Muscle of back (tissue), 13 donors: ENCODE measurements at places on chromosomes 2 and 18.

- DNase-seq, result no peak
These were observed 90.6 kb downstream of the MDH1 start for GRCh38 chr2:63679252-63679855.

DNA sequence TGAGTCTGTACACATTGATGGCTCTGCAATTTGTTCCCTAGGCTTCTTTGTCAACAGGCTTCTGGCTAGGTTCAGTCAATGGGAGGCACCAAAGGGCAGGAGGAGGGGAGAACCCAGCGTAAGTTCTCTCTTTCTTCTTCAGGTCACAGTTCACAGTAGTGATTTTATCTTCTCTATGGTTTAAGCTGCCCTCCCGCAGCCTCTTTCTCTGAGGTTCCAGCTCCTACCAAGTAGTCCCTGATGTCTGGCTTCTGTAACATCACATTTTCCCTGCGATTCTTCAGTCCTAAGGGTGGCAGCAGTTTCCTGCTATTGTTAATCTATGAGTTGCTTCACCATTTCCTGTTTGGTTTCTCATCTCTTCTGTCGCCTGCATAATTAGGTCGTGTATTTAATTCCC is 107.4 kb downstream of the CPO start:
- DNase-seq, result no peak

GRCh38 chr18:45590036-45590886 is 25.0 kb upstream of the SLC14A2 start:
- DNase-seq, result peak; percentile 94

DNA sequence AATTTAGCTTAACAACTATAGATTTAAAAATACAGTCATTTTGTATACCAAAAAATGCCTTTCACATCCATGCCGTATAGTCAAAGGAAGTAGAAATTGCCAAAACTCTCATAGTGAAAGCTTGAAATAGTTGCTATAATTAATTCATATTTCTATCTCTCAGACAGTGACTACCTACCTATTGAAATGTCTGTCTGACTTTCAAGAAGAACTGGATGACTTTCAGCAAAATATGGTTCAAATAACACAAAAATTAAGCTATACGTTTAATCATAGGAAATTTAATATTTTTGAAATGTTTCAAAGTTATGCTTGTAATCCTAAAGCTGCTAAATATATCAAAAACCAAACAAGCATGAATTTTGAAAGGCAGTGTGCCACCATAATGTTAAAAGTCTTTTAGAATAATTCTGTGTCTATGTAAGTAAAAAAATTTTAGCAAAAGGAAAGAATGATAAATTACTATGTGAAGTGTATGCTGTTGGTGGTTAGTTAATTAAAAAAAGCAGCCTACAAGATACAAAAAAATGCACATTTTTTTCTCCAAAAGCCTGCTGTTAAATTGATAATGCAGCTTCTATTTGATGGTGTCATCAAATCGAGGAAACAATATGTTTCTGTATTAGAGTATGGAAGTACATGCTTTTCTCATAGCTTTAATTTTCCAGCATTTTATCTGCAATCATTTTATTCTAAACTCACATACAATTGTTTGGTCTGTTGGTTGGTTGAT is 57.7 kb upstream of the ST6GAL2 start:
- no peak for DNase-seq

- no peak for DNase-seq
These were observed 674 bp upstream of the SP110 start for GRCh38 chr2:230220347-230220969.

DNA sequence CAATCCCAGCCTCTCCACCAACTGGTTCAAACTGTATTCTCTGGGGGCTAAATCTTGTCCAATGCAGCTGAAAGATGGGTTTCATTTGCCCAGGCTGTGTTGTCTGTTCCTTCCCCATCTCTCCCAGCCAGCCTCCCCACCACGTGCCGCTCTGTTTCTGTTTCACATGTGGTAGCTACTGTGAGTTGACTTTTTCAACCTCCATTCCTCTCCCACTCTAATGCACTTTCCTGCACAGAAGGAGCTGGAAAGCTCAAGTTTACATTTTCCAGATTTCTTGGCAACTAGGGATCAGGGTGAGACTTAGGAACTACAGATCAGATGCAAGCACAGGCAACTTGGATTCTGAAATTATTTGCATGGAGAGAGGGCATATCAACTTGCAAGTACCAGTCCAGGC is 19.0 kb upstream of the NPAS2 start:
- DNase-seq, result peak; percentile 73

DNA sequence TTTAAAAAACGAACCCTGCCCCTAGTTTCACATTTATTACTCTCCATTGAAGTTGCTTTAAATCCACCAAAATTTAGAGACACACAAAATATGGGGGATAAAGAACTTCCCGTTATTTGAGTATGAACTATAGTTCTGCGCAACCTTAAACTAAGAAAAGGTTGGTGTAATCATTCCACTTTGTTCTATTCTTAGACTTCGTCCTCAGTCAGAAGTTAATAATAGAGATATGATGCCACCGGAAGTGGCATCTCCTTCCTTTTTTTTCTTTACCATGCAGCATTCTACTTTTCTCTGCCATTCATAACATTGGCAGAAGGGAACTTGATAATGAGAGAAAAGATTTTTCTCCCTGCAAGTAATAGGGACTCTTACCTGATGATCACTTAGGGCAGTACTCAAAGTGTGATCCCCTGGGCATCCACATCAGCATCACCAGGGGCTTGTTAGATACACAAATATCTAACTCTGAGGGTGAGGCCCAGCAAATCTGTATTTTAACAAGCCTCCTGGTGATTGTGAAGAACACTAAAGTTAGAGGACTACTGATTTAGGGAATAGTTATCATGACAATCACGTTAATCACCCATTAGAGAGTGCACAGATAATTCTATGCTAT is 147.7 kb upstream of the DTNA start:
- DNase-seq, result peak; percentile 7
